ENCODE measurements at places on chromosomes 4 and X.
A peak's percentile ranks its signal among the peaks of the same experiment; 100 is the strongest.

DNA sequence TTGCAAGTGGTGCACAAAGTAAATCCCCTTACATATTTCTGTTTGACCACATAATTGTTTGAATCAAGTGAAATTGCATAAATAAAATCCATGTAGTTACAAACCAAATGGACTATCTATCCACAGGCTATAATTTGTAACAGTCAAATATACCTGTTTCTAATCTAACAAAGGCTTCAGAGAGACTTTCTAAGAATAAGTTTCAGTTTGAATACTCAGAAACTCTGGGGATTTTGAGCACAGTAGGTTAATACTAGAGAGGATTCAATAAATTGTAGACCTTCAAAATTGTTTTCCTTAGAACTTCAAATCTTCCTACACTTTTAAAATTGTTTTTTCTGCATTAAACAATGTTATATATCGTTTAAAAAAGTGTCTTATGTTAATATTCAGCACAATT lies 1250.1 kb downstream of the NLGN4X start:
- no peak for DNase-seq

DNA sequence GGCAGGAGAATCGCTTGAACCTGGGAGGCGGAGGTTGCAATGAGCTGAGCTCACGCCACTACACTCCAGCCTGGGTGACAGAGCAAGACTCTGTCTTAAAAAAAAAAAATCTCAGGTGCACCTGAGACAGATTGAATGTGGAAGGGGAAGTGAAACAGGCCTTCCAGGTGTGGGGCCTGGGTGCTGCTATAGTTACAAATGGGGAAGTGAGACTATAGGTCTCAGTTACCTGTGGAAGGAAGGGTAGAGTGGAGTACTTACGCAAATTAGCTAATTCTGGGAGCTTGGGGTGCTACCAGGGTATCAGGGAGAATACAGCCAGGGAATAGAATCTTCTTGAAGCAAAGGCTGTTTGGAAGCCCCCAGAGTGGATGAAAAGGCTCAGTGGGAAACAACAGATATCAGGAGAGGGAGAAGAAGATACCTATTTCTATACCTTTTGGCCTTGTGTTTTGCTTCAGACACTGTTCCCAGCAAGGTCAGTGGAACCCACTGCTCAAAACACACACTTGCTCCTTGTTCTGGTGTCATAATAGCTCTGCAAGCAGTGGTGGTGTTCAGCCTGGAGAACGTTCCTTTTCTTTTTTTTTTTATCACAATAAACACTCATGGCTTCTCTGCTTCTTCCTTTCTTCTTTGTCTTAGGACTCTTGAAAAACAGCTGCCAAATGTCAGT lies 7.0 kb downstream of the CD38 start:
- no peak for DNase-seq

GRCh38 chr4:150896497-150896896 lies 118.6 kb downstream of the LRBA start:
- DNase-seq: no peak

DNA sequence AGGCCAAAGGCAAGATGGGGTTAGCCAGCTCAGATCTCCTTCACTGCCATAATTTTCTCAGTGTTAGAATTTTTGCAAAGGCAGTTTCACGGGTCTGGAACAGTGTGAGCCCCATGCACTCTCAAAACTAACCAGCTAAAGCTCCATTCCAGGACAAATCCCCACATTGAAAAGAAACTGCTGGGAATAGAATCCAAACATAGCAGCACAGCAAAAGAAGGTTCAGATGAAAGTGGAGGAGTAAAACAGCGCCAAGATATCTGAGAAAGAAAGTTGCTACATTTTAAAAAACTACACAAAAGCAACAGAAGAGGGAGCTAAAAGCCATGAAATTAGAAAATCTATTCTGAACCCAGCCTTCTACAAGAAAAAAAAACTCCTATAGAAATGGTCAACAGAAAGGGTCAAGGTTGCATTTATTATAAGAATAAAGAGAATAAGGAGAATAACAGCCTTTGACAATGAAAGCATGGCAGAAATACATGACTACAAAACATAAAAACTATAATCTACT lies 39.6 kb upstream of the SLC7A3 start:
- peak; percentile 43 for DNase-seq

- no peak for DNase-seq
These were observed 92.3 kb upstream of the TLL1 start for GRCh38 chr4:165780735-165781134.

GRCh38 chr4:2469192-2469984 lies 482 bp downstream of the RNF4 start:
- no peak for DNase-seq

DNA sequence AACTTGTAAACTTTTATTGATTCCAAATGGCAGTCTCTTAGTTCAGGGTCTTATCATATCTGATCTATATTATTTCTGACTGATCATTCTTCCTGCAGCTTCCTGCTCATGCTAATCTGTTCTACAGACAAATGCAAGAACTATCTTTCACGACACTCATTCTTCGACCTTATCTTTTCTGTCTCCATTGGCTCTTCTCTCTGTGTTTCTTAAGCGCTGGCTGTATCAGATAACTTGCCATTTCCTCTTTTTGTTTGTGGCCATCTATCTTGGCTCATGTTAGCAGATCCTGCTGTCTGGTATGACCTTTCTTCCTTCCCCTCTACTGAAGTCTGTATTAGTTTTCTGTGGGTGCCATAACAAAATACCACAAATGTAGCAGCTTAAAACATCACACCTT lies 230.5 kb upstream of the PUDP start:
- DNase-seq: no peak

DNA sequence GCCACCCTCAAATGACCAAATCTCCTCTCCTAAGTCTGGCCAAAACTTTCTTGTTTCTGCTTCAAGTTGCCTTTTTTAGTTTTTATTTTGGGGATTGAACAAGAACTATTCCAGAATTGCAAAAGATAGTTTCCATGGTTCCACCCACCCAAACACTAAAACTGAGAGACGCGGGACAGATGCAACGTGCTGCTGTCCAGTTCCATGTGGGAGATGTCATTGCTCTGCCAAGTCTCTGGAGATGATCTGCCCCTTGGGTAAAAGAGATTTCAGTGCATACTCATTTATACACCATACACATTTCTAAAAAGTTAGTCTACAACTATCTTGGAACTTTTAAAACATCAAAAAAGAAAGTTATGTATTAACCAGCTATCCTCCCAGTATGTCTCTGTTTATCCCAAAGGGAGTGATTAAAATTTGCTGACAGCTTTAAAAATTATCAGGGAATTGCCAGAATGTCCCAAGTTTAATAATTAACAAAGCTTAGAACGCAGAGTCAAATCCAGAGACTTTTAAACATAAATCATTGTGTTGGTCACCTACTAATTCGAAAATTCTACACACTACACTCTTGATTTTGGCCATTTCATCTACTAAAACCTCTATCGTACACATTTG lies 3.2 kb downstream of the MAOB start:
- no peak for DNase-seq

DNA sequence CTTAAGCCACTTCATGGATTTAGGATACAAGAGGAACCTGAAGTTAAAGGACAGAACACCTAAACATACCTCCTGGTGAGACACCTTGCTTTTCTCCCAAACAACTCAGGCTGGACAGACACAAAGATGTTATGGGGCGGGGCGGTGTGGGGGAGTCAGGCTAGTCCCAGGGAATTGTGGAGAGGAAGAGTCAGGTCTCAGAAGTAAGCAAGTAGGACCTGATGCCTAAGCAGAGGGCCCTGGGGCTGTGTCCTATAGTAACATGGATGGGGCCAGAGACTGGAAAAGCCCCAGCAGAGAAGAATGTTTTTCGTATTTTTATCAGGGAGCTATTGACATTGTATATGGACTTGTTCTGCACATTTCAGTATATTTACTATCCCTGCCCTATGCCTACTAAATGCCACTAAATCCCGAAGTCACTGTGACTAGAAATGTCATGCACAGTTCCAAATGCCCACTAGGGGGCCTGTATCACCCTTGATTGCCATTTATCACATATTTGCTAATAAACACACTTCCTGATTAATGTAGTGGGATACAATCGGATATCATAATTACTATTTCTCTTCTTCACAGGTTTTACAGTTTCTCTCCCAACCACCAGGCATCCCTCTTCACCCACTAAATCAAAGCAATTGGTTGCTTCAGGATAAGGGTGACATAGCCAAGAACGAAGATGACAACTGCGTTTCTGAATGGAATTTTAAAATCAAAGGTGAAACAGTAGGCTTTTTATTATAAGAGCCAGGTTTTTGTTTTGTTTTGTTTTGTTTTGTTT lies 23.8 kb upstream of the ARHGAP10 start:
- no peak for DNase-seq

DNA sequence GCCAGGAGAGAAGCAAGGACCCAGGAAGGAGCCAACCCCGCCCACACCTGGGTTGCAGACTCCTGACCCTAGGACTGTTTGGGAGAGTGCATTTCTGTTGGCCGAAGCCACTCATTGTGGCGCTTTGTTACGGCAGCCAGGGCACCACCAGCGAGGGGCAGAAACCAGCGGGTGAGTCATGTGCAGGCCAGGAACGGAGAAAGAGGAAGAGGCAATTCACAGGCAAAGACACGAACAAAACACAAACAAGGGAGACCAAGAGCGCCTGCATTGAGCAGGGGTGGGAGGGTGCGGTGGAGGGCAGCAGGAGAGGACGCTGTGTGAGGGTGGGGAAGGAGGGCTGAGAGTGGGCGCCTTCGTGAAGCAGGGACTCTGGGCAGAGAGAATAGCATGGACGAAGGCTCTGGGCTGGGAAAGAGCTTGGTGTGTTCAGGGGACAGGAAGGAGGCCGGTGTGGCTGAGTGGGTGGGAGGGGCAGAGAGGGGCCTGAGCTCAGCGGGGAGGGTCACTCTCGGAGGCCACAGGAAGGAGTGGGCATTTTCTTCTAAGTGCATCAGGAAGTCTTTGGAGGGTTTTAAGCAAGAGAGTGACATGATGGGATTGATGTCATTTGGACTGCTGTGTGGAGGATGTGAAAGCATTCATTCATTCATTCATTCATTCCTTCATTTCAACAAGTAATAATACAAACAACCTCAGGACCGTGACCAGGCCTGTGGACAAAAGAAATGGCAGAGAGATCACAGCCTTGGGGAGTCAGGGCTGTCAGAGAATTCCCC lies 12.2 kb upstream of the WFS1 start:
- DNase-seq: no peak
